Stimulated activated CD4-positive, alpha-beta T cell treated with anti-CD3 and anti-CD28 coated beads, Interleukin-1b, Interleukin-23, amount 100 ng/mL, for 1 hour (primary cell): ENCODE measurements at places on chromosomes 1 and 21.

GRCh38 chr1:212255705-212256307 lies 29.4 kb upstream of the PPP2R5A start:
- DNase-seq = no peak

GRCh38 chr1:160045653-160046052 lies 13.9 kb upstream of the PIGM start:
- DNase-seq = no peak

DNA sequence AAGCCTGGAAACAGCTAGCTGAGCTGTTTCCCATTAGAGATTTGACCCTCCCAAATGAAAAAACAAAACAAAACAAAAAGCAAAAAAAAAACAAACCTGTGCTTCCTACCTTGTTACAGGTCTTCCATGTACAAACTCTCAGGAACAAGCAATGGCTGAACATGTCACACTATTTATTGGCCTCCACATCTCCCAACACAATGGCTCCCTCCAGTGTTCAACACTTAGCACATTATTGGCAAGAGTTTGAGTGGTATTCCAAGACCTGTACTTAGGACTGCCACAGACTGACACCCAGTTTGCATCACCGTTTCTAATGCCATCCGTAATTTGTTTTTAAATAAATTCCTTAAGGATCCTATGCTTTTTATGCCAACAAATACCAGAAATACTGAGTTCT lies 195.0 kb upstream of the OLFM3 start:
- no peak for DNase-seq

DNA sequence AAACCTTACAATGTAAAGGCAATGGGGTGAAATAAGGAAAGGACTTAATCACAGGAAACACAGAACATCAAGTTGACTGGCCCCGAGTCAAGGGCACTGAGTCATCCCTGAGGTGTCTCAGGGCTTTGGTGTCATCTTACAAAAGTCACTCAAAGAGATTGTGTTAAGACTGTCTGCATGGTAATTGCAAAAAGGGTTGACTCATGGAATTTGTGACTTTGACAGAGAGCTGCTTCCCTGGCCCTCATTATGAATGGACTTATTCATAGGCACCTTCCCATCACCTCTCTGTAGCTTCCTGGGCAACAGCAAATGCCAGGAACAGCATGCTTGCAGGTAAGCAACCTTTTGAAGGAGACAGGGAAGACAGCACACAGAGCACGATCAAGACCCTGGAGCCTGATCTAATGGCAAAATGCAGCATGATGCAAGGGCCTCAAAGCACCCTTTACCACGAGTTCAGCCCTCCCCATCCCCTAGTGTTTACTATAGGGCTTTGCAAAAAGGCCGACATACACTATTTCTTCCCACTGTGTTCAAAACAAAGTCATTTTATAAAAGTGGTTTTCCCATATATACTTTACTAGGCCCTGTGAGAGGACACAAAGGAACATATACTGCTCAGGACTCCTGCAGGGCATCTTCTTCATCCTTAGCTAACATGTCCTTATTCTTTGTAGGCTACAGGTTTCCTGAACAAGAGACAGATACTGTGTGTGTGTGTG lies 17.1 kb downstream of the ZP4 start:
- DNase-seq = no peak

DNA sequence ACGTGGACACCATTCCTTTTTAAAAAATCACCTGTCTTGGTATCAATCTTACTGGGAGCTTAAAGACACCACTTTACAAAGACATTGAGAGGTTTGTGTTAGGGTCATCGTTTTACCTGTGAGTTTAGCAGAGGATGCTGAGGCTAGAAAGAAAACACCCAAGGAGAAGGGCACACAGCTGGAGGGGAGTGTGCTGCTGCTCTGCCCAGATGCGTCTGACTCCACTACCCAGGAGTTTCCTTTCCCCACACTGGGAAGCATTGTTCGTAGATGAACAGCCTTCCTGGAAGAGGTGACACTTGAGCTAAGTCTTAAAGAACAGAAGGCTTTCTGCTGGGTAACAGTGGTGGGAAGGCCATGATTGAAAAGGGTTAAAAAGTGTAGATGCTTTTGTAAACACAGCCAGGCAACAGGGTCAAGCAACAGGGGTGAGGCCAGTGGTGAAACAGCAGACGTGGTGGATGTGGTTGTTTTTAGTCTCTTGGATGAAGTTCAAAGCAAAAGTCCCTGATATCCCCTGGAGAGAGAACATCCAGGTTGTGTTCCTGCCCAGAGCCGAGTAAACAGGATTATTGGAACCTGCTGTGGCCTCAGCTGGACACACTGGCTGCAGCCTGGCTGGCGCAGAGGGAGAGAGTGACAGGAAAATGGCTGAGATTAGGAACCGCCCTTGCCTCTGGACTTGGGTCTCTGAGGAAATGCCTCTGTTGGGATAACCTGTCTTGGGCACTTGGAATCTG lies 198.6 kb upstream of the JUN start:
- no peak for DNase-seq

DNA sequence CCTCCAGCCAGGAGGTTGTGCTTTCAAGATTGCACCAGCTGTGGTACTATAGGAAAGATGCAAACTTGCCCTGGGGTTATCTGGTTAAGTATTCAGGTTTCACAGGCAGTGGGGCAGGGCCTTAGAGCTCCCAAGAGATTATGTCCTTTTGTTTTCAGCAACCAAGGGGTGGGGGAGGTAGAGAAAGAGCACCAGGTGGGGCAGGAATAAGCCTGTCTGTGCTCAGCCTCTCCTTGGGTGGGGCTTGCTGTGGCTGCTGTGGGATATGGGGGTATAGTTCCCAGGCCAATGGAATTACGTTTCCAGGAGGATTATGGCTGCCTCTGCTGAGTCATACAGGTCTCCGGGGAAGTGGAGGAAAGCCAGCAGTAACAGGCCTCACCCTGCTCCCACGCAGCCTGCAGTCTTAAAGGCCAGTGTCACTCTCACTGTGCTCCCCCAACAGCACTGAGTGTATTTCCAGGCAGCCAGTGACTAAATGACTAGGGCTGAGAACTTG lies 508.6 kb downstream of the RWDD3 start:
- no peak for DNase-seq

- no peak for DNase-seq
Observed at GRCh38 chr1:78591971-78592370, 28.3 kb upstream of the IFI44L start.

DNA sequence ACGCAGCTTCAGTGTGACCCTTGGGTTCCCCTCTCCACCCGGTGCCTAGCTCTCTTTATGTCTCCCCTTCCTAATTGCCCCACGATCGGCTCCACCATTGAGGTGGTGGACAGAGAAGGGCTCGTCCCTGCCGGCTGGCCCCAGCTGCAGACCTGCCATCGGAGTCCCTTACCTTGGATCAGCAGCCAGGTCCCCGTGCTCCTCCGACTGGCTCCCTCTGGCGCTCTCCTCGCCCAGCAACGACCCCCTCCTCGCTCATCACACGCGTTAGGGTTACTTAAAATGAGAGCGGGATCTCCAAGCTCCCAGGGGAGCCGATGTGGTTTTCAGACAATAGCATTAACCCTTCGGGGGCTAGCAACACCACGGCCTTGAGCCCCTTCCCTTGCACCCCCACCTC lies 8.1 kb upstream of the ETV3L start:
- DNase-seq = no peak

GRCh38 chr1:85047472-85048295 lies 616 bp downstream of the MCOLN3 start:
- no peak for DNase-seq

DNA sequence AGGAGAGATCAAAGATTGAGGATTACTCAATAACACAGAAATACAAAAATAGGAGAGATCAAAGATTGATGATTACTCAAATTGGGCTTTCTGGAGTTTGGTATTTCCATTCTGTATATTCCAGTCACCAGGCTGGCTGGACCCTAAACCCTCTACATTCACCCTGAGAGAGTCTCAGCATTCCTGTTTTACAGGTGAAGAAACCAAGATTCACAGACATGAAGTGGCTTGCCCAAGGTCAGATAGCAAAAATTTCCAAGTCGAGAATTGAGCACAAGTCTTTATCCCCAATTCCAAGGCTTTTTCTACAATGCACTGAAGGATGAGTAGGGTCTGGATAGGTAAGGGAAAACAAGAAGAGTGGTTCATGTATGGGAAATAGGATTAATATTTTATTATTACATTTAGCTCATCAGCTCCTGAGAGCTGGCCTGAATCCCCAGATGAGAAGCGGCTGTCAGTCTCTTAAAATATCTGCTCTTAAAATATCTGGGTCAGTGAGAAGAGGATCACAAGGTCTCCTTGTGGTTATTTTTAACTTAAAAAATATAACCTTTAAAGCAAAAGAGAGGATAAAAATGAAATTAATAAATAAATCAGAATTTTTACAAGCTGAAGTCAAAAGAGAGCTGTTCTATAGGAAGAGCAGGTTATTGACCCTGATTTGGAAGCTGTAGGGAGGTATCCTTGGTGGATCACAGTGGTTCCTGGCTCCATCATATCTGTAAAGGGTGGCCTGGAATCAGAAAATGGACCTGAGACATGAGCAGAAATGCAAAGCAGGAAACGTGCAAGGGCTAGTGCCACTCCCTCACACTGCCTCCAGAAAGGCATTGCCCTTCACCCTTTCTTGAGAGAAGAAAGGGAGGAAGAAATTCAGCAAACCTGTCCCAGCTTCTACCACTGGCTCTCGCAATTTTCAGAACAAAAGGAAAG lies 29.1 kb upstream of the SEC16B start:
- no peak for DNase-seq

DNA sequence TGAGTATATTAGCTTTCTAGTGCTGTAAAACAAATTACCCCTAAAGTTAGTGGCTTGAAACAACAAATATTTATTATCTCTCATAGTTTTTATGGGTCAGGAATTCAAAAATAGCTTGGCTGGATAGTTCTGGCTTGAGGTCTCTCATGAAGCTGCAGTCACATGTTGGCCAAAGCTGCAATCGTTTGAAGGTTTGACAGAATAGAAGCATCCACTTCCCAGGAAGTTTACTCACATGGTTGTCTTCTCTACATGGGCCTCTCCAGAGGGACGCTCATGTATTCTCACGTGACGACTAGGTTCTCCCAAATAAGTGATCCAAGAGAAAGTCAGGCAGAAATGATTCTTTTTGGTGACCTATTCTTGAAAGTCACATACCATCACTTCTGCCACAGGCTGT lies 99.1 kb downstream of the NIBAN1 start:
- DNase-seq = no peak

DNA sequence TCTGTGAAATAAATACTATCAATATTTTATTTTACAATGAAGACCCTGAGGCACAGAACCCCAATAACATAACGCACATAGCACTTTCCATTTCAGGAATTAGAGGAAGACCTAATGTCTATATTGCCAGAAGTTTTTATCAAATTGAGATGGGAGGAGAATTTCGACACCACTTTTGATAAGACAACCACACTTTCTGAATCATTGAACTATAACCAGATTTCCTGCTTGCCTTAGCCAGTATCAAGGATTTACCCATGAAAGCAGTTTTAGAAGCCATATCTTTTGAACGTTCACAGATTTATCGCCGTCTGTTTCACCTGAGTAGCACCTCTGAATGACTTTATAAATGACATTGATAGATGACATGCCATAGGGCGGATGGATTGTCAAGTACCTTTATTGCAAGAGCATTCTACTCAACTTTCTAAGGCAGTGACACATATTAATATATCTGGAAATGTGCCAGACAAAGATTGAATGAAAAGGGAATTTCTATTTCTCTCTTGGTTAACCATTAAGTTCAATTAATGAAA lies 768.4 kb downstream of the LTN1 start:
- DNase-seq = no peak

- DNase-seq = no peak
Observed at GRCh38 chr1:69126796-69127195, 440.9 kb upstream of the LRRC7 start.

DNA sequence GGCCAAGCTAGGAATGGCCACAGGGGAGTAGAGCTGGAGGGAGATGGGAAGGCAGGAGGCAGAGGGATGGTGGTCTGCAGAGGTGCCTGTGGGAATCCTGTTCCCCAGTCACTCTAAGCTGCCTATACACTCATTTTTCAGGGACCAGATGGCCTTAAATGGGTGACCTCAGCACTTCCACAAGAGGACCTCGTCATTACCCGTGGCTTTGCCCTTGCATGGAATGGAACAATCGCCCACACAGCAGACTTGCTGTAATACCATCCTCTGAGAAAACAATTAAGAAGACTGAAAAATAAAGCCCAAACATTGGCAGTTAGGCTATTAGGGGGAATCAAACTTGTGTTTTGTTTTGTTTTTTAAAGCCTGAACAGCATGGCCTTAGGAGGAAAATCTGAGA lies 12.9 kb upstream of the TNN start:
- no peak for DNase-seq

DNA sequence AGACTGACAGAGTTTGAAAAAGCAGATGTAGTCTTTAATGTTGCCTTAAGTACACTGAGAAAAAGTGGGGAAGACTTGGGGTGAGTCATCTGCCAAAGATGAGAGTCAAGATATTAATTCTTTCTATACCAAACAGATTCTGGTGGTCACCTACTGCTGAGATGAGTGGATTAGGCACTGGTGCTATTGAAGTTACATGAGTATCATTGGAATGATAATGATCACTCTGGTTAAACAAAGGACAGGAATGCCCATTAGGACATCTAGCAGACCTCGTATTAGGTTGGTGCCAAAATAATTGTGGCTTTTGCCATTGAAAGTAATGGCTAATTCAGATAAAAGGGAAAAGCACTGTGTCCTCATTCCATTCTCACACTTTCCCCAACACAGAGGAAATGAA lies 1588.9 kb downstream of the KCNT2 start:
- no peak for DNase-seq

DNA sequence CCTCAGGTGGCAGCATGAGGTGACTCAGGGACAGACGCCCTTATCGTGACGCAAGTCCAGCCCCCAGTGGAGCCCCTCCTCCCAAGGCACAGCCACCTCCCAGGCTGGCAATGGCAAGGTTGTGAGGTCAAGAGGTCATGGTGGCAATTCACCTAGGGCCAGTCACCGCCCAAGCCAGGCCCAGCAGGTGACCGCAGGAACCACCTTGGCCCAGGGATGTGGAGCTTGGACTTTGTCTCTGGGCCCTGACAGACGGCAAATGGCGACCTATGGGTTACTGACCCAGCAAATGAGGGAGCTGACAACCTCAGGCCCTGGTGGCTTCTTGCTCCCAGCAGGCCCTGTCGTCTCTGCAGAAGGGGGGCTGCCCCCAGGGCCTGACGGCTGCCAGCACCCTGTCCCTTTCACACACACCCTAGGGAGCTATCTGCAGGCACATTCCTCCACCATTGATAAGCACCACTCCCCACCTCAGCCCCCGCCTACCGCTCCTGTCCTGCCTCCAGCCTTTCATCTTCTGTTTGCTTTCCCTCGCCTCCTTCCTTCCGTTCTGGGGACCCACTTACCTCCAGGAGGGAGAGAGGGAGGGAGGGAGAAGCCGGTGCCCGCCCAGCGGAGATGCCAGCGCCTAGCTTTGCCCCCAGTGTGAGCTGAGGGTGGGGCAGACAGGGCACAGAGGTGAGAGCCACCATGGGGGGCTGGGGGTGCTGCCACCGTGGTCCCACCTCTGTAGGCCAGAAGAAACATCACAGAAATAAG lies 12.1 kb downstream of the EPHA2 start:
- no peak for DNase-seq

- DNase-seq = no peak
Observed at GRCh38 chr1:174157157-174157806, 2.0 kb upstream of the RABGAP1L start.
